SW480 (cell line): ENCODE measurements at places on chromosomes 16 and 17.

GRCh38 chr17:44767493-44767892 lies 8.7 kb downstream of the ADAM11 start:
- DNase-seq: no peak

DNA sequence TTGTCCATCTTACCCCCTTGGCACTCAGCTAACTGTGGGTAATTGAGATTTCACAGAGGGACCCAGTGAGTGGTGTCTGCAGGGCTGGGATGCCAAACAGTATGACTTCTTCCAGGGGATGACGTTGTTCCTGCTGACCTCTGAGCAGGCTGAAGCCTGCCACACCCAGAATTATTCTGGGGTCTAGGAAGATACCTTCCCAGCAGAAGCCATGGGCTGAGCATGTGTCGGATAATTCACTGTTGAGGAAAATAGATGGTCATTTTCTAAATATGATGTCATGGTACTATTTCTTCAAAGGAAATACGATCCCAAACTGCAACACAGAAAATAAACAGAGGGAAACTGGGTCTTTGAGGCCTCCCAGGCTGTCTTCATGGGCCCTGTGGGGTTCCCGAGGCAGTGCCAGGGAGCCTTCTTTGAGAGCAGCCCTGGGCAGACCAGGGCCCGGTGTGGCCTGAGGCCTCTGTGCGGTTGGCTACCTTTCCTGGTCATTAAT lies 17.4 kb downstream of the WNT9B start:
- DNase-seq: no peak

GRCh38 chr16:88570691-88571092 lies 489 bp downstream of the ZC3H18 start:
- no peak for DNase-seq

DNA sequence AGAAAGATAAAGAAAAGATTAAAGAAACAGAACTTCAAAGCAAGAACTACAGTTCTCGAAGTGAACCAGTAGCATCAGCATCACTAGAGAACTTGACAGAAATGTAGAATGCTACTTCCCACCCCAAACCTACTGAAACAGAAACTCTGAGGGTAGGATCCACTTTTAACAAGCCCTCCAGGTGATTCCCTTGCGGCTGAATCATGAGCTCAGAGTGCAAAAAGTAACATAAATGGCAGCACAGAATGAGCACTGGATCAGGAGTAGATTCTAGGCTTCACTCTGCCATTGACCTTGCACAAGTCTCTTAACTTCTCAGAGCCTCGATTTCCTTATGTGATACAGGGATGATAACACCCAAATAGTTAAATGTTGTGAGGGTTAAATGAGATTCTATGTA lies 5.8 kb downstream of the TOM1L2 start:
- no peak for DNase-seq

- DNase-seq: no peak
These were observed 12.4 kb downstream of the TAT start for GRCh38 chr16:71564335-71564967.

GRCh38 chr16:50614955-50615724 lies 66.0 kb downstream of the SNX20 start:
- no peak for DNase-seq

DNA sequence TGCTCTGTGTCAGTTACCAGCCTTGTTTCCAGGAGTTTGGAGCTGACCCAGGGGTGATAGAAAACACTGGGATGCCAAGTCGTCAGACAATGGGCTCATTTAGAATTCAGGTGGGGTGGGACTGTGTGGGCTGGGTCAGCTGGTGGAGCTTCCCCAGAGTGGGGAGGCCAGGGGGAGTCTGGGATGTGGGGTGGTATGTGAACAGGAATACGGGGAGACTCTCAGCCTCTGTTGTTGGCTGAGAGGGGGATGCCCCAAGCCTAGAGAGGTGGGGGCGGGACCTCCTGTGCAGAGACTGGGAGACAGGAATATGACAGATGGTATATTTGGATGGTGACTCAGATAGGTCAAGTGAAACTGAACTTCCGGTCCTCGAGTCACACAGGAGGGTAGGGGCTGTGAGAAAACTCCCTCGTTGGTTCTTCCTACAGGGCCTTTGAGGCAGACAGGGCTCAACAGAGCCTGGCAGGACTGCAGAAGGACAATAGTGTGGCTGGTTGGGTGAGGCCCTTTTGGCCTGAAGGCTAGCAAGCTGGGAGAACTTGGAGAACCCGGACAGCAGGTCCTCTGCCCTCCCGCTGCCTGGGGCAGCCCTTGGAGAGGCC lies 23.7 kb downstream of the CDH1 start:
- DNase-seq: peak; percentile 91

DNA sequence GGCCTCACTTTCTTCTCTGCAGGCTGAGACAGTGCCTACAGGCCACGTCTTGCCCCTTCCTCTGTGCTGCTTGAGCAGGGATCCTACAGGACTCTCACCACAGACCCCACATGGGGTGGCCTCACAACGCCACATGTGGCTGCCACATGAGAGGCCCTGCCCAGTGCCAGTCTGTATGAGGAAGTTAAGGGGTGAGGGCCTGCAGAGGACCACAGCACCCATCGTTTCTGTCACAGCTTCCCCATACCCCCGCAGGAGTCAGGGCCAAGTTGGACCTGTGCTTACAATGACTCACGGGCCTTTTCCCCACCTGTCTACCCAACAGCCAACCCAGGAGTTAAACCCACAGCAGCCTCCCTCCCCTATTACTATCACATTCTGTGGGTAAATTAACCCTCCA lies 2.9 kb upstream of the GSDMB start:
- no peak for DNase-seq

DNA sequence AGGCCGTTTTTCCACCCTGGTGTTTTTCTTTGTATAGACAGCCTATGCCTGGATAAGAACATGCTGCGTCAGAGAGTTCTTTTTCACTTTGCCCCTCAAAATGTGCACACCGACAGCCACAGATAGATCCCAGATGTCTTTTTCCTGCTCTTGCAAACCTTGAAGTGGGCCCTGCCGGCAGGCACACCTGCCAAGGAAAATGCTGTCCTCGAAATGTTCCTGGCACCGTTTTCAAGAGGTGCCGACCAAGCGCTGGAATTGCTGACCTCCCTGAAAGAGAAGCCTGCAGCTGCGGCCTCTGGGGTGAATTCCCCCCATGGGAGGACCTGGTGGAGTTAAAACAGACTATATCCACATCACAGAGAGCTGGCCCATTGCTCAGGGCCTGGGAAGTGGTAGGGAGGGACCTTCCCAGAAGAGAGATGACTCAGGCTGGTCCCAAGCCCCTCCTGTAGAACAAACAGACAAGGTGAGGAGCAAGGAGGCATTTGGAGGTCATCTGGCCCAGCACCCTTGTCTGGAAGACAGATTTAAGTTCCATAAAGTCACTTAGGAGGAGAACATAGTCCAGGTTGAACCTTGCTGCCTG lies 668.1 kb downstream of the MAF start:
- no peak for DNase-seq

DNA sequence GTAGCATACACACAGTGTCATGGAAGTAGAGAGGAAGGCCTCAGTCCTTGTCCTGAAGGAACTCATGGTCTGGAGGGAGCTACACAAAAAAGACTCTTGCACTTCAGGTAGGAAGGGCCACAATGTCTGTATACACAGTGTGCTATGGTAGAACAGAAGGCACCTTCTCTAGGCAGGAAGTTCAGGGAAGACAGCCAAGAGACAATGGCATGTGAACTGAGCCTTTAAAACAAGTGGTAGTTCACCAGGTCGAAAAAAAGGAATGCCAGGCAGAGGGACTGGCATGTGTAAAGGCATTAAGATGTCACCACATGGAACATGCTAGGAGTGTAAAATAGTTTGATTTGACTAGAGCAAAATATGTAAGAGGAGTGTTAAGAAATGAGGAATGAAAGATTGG lies 9.7 kb downstream of the GNAO1 start:
- no peak for DNase-seq

DNA sequence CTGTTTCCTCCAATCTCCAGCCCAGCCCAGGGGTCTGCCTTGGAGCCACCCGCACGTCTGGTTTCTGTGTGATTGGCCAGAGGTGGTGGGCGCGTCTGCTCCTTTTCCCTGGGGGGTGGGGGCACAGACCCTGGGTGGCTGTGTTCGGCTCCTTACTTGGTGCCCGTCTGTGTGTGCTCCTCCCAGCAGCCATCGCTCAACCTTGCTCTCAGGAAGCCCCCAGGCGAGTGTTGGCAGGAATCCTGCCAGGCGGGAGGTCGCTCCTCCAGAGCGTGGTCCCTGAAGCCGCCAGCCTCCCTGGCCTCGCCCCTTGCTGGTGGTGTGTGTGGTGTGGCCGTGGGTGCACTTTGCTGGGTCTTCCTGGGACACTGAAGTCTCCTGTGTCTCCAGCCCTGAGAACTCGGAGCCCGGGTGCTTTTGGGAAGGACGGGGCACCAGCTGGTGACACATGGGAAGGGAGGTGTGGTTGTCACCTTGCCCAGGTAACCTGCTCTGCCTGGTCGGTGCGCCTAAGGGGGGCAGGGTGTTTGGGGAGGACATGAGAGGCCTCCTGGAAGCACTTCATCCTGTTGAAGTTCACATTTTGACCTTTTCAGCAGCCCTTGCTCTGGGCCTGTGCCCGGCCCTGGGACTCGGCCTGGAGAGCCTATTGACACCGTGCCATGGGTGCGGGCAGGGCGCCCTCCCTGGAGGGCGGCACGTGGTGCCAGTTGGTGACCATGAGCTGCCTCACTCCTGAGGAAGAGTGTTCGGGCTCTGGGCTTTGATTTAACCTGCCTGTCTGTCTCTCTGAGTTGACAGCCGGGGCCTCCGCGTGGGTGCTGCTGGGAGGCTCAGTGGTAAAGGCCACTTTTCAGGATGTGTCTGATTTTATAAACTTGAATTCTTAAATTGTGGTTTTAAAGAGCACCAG lies 49.0 kb upstream of the ZNF750 start:
- DNase-seq: no peak

- no peak for DNase-seq
These were observed 13.6 kb upstream of the SLC4A1 start for GRCh38 chr17:44281570-44281969.

GRCh38 chr17:44738214-44738906 lies 20.4 kb upstream of the ADAM11 start:
- no peak for DNase-seq

DNA sequence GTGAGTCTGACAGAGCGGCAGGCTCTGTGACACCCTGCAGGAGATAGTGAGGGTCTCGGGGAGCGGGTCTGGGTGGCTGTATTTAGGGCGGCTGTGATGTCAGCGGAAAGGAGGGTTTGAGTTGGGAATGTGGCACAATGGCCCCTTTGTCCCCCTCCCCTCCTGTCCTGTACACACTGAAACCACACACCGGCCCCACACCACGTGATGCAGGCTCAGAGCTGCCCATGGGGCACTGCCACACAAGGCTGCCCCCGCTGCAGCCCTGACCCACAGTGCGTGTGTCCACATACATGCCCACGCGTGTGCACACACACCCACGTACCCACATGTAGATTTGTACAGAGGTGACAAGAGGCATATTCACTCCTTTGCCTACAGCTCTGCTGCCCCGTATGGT lies 15.3 kb downstream of the SGCA start:
- DNase-seq: peak; percentile 37

DNA sequence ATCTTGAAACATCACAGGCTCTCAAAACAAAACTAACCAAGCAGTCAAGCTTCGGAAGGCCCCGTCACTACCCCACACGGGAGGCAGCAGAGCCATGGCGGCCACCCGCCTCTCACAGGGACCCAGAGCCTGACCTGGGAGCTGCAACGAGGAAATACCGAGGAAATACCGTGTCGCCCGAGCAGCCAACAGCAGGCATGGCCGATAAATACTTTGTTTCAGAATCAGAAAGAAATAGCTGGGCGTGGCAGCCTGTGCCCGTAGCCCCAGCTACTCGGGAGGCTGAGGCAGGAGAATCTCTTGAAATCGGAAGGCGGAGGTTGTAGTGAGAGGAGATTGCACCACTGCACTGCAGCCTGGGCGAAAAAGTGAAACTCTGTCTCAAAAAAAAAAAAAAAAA lies 6.9 kb downstream of the LMF1 start:
- no peak for DNase-seq

DNA sequence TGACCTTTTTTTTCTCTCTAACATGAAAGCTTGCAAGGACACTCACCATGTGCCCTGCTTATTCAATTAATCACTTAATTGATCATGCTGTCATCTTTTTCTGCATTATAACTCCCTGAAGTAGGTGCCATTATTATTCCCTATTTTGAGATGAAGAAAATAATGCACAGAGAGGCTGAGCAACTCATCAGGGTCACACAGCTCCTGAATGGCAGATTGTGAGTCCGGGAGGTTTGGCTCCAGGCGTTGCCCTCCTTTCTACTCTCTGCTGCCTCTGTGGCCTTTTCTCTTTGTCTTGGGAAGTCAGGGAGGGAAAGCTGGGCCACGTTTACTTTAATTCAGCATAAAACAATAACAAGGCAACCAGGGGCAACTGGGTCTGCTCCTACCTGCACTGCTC lies 17.2 kb upstream of the N4BP1 start:
- DNase-seq: no peak

DNA sequence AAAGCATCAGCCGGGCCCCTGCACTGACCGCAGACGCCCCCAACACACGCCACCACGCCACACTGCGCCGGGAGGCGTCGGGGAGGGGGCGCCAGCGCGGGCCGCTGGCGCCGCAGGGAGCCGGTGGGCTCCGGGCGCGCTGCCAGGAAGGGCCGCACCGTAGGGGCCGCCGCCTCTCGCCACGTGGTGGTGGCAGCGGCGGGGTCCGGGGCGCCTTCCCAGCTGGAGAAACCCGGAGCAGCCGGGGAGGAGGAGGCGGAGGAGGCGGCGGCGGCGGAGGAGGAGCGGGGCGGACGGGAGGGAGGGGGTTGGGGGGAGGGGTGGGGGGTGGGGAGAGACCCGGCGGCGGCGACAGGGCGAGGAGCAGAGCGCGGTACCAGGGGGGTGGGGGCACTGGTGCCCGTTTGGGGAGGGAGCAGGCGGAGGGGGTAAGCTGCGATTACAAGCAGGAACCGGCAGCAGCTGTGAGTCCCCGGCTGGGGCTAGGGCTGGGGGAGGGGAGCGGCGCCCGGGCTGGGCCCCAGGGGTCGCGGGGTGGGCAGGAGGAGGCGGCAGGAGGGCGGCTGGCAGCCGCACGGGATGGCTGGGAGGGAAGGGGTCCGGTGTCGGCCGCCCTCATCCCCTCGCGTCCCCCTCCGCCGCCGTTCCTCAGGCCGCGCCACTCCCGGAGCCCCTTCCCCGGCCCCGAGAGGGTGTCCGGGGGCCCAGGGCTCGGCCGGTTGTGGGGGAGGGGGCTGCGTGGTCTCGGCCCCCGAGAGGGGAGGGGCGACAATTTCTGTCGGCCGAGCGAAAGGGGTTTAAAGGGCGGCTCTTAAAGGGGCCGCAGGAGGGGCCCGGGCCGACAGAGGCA lies at the start of gene TBKBP1:
Gene TBKBP1, plus strand, starts transcription at position 431 of the 850 bp plus-strand sequence. CDS start 1,952 bp downstream, outside the sequence.
- peak; percentile 45 for DNase-seq

DNA sequence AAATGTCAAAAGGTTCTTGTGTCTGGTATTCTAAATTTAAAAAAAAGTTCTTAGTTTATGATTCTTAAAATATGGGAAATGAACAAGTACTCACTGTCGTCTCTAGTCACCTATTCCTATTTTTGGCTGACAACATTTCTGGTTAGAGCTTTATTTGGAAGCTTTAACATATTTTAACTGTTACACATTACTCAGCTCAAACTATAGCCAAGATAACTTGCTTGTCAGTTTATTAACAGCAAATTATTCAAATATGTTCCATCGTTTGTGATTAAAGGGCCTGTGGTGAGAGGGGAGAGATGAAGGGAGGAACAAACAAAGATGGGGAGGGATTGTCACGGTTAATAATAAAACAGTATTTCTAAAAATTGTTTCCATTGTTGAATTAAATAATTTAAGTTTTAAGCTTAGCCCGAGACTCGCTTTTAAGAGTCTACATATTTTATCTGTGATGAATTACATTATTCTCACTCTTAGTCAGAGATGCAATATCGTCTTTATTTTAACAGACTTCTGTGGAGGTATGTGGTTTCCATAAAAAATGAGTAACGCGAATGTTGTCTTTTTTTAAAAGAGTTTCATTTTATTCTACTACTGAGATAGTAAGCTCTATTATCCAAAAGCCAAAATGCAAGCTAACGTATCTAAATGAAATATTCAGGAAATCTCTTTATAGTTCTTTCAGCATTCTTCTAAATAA lies 321.9 kb upstream of the PMFBP1 start:
- DNase-seq: no peak
